ENCODE measurements at places on chromosomes 2 and 18.

GRCh38 chr18:6004119-6004518 lies 108.8 kb upstream of the TMEM200C start:
- no peak for DNase-seq

DNA sequence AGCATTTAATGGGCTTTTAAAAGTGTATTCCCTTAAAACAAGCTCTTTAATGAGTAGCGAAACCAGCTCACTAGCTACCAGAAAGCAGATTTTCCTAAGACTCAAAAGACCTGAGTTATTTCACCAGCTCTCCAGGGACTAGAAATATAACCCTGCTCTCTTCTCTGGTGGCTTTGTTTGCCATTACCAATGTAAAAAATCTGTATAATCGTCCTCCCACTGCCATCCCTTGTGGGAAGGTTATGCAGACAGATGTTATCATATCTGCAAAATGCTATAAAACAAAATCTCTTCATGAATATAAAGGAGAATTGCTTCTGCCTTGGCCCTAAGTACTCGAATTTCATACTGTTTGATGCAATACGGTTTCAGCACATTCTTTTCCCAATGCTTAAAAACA lies 335.2 kb downstream of the NUP35 start:
- no peak for DNase-seq

- DNase-seq, result no peak
Observed at GRCh38 chr2:218472988-218473387, 54.1 kb downstream of the VIL1 start.

- DNase-seq, result no peak
Observed at GRCh38 chr2:236562434-236562833, 7.2 kb upstream of the ACKR3 start.

DNA sequence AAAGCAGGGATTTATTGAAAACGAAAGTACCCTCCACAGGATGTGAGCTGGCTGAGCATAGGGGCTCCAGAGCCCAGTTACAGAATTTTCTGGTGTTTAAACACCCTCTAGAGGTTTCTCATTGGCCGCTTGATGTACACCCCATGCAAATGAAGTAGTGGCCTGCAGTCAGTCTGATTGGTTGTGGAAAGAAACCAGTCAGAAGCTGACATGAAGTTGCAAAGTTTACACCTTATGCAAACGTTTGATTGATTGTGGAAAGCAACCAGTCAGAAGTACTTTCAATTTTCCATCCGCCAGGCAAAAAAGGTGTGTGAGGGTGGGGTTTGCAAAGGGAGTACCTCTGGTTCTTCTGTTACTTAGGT lies 62.3 kb downstream of the VWA3B start:
- no peak for DNase-seq

DNA sequence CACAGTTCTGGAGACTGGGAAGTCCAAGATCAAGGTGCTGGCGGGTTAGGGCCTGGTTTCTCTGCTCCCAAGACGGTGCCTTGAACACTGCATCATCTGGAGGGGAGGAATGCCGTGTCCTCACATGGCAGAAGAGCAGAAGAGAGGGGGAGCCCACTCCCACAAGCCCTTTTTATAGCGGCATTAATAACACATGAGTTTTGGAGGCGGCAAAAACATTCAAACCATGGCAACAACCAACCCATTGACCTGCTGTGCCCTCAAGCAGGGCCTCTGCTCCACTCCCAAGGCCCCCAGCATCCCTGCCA lies 62.0 kb downstream of the SMAD7 start:
- no peak for DNase-seq
